ENCODE measurements at places on chromosomes 6 and 20.

- DNase-seq = no peak
Observed at GRCh38 chr20:20683481-20684321, 28.7 kb downstream of the RALGAPA2 start.

GRCh38 chr6:119119989-119120388, 41.5 kb upstream of the FAM184A start:
- DNase-seq = peak; percentile 88

DNA sequence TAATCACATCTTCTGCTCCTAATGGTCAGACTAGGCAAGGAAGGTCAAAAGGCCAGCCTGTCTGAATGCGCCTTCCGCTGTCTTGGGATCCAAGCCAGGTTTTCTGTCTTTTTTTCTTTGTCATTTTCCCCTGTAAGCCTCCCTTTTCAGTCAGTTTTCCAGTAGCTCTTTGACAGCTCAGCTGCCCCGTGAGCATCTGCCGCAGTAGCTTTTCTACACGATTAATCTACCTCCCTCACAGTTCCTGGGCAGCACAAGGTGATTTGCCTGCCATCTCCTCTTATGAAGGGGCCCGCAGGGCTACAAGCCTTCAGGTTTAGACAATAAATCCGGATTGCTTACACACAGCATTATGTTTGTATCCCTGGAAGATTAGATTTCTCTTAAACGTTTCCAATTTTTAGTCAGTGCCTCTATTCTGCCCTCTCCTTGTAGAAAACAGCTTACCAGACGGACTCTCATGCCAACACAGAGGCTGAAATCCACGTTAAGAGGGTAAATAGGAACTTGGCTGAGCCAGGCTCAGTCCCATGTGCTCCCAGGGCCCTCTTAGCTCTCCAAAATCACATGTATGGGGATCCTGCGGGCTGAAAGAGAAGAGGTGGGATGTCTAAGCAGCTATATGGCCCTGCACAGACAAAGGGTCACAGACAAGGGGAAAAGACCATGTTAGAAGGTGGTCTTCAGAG, 77.2 kb downstream of the LY86 start:
- no peak for DNase-seq

- DNase-seq = peak; percentile 18
Observed at GRCh38 chr6:89432875-89433251, at the start of gene ANKRD6. ANKRD6 (plus strand) TSS chr6:89433152; CDS start chr6:89566977, 133,825 bp downstream.

DNA sequence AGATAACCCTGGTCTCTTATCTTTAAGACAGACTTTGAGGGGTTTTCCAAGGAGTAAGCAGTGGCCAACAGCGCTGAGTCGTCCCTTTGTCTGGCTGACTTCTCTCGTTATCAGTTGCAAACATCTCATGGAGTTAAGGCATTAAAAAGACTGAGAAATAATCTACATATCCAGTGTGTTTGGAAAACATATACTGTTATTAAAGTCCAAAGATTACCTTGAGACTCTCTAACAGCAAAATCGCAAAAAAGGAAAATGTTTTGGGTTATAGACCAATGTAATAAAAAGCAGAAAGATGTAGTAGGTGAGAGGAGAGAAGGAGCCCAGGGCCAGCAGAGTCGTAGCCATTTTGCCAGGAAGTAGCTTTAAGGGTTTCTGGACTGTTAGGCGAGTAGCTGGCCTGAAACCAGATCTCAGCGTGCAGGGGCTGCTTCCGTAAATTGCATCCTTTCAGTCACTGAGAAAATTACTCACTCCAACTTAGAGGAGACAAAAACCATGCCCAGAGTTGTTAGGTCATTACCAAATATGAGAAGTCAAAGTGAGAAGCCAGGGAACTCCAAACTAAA, 24.6 kb downstream of the MYLK4 start:
- peak; percentile 65 for DNase-seq

DNA sequence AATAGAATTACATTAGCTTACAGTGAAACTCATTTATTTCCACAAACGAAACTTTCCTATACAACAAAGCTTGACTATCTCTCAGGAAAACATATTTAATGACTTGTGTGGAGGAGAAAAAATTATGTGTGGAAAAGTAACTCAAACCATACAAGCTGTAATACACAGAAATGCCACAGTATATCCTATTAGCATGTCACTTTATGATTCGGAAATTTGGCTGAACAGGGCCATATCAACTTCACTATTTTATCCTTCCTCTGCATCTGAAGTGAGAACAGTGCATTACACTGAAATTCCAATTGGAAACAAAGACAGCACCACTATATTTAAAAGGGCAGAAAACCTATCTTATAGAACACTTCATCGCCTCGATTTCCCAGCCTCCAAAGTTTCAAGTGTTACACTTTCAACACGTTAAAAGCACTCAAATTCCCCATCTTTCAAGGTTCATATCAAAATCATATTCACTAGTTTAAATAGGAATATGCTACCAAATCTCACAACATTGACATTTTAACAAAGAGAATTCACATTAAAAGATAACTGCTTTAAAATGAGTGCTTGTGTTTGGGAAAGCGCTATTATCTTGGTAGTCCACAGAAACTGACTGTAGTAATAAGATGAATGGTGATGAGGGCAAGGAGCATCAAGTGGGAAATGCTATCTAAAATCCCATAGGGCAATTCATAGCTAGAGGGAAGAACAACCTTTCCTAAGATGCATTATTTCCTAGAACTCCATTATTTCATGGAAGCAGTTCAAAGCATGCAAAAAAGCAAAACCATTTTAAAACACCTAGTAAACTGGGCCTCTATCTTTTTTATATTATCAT, 1.8 kb downstream of the REV3L start:
- DNase-seq = no peak

GRCh38 chr20:11013801-11014200, 340.0 kb upstream of the JAG1 start:
- DNase-seq = no peak

DNA sequence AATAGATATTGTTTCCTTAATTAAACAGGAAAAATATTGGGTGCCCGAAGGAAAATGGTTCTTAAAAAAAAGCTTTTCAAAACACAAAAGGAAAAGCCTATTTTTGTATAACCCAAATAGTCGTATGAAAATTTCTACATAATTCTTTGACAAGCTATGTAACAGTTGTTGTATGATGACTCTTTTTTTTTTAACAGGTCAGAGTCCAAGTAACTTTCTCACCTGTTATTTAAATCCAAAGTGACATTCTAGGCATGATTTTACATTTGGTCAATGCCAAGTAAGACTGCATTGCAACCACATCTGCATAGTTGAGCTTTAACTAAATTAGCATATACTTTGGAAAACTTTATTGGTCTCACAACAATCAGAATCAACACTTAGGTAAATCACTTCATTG, 24.1 kb downstream of the GSTA2 start:
- no peak for DNase-seq

GRCh38 chr6:121760745-121761144, 325.3 kb downstream of the GJA1 start:
- DNase-seq = no peak

- peak; percentile 24 for DNase-seq
Observed at GRCh38 chr20:19940988-19941460, 76.1 kb upstream of the NAA20 start.

GRCh38 chr6:20211941-20212391, 303 bp downstream of the MBOAT1 start:
- DNase-seq = peak; percentile 33

- DNase-seq = peak; percentile 57
Observed at GRCh38 chr6:43846556-43846955, 76.5 kb downstream of the VEGFA start.

DNA sequence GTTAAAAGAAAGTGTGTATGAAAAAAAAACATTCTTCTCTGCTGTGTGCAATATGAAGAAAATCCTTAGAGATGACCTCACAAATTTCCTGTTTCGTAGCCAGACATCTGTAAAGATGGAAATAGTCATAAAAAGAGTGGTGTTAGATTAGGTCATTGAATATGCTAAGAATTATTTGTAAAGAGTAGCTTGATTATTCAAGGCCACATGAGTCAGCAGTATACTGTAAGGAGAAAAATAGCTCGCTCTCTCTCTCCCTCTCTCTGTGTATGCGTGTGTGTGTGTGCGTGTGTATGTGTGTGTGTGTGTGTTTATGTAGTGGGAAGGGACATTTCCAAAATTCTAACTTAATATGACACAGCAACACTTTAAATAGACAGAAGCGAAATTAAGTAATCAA, 78.8 kb downstream of the PTCHD4 start:
- DNase-seq = peak; percentile 90

- DNase-seq = no peak
Observed at GRCh38 chr6:156910938-156911337, 133.8 kb downstream of the ARID1B start.

DNA sequence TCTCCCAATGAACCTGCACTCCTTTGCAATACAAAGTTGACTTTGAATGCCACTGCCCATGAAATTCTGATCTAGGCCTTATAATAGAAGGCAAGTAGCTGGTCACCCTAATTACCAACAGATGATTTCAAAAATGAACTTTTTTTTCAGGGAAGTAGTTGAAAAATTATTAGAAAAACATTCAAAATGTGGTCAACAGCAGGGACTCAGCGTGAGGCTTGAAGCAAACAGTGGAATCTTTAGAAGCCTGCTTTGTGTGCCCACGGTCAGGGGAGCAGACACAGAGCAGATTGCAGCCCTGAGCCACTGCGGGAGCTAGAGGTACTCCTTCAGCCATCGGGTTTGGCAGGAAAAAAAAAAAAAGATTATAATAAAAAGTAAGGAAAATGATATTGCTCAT, 87.1 kb upstream of the HEY2 start:
- no peak for DNase-seq

DNA sequence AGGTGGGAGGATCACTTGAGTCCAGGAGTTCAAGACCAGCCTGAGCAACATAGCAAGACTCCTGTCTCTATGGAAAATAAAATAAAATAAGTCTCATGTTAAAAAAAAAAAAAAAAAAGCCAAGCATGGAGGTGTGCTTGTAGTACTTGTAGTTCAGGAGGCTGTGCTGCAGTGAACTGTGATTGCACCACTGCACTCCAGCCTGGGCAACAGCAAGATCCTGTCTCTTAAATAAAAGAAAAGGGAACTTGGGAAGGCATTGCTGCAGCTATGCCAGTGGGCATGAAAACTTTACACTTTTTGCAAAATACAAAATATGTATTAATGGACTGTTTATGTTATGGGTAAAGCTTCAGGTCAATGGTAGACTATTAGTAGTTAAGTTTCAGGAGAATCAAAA, 37.5 kb upstream of the REV3L start:
- DNase-seq = no peak

DNA sequence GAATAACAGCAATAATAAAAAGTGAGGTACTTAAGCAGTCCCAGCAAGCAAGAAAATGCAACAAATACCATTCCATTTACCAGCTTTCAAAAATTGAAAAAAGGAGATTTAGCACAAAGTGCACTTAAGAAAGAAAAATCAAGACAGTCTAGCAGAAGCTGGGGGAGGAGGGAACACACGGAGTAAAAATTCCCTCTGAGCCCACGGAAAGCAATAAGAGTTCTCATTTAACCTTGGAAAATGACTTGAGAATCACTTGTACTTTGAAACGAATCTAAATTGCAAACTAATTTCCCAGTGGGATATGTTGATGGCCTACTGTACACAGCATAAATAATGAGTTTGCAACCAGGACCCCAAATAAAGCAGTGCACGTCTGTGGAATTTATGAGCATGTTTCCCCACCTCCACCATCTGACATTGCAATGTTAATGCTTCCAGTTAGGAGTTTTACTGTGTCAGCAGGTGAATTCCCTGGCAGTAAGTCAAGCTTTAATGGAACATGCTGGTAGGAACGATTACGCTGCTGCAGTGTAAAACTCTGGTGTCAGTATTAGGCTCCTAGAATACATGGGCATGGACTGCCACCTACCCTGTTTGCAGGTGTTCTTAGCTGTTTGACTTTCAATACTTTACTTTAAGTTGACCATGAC, 386.8 kb downstream of the HDGFL1 start:
- DNase-seq = no peak

All from fibroblast of villous mesenchyme (primary cell).